ENCODE measurements at places on chromosomes 1 and 21.

GRCh38 chr1:224199679-224200078, 16.6 kb downstream of the DEGS1 start:
- no peak for DNase-seq

DNA sequence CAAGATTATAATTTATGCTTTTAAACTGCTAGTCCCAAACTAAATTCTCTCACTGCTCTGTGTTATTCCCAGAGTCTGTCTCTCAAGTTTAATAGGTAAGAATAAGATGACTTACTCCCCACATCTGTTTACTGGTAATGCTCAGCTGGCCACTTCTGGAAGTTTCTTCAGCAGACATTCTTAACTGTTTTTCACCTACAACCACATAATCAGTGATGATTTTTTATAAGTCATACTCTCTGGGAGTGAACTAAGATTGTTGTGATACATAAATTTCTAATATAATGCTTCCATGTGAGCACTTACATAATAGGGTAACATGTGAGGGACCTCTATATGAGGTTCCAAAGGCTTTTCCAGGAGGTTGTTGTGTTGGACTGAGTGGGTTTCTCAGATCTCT, 8.7 kb downstream of the SLAMF7 start:
- no peak for DNase-seq

DNA sequence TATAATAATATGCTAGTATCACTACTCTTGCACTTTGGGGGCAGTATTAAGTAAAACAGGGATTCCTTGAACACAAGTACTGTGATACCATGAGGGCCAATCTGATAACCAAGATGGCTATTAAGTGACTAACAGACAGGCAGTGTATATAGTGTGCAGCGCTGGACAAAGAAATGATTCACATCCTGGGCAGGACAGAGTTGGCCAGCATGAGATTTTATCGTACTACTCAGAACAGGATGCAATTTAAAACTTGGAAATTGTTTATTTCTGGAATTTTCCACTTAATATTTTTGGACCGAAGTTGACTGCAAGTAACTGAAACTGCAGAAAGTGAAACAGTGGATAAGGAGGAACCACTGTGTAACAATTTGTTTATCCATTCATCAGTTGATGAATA, 74.6 kb downstream of the DNTTIP2 start:
- DNase-seq: no peak

DNA sequence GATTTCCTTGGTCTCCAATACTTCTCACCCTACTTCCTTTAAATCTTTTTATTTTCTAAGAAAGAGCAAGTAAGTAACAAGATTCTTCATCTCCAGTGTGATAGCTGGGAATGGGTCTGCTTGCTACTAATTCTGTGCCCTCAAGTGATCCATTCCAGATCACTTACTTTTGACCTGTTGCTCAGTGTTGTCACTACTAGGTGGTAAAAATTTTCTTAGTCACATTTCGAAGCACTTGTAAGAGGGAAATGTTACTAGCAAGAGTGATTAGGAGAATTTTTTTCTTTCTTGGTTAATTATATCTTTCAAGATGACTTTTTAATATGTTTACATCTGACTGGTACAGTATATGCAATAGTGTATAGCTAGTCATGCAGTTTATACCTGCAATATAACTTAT, 2.2 kb downstream of the UBAP2L start:
- no peak for DNase-seq

DNA sequence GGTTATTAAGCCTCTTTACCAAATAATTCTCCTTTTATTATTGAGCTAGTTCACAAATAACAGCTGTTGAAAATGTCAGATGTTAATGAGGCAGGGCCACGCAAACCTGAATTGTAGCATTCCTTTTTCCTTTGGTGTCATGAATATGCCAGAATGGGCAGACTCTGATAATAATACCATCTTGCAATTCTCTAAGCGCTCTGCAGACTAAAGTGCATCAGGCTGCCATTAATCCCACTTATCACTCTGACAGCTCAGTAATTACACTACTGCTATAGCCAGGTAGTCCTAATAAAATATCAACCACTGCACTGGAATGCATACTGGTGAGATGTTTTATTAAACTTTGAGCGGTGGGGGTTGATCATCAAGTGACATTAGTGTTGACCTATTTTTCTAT, 177.7 kb downstream of the DPYD start:
- DNase-seq: no peak

DNA sequence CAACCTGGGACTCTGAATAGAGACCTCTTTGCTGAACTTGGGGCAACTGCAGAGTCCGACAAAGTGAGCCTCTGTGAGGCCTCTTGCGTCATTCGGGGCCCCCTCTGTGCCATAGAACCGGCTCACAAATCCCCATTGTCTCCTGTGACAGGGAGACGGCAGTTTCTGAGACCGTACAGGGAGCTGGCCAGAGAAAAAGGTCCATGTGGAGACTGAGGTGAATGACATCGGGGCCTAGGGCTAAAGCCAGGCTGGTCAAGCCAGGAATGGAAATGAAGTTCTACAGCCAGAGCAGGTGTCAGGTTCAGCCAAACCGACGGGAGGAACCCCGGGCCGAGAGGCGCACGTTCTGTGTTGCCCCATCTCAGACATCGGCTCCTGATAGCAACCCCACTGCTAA, 37.1 kb upstream of the TRIM67 start:
- no peak for DNase-seq

DNA sequence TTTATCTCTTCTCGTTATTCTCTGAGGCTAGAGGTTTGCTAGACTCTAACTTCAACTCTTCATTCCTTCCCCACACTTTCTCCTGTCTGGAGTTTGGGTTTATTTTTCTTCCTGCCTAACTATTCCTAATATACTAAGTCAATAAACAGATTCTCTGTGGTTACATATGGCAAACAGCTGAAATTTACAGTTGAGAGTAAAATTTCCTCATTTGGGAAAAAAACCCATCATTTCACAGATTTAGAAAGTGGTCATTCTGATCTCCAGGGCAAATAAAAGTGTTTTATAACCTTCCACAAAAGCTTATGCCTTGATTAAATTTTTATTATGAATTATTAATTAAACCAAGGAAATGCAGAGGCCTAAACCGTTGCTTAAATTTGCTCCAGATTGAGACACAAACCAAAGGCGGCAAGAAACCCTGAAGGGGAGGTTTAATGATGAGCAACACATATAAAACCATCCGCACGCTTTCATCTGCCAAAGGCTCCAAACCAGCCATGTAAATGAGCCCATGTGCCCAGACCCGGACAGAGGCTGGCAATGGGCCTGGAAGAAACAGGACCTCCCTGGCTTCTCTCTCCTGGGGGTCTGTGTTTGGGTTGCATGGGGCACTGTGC, 201.7 kb upstream of the LMO4 start:
- no peak for DNase-seq

DNA sequence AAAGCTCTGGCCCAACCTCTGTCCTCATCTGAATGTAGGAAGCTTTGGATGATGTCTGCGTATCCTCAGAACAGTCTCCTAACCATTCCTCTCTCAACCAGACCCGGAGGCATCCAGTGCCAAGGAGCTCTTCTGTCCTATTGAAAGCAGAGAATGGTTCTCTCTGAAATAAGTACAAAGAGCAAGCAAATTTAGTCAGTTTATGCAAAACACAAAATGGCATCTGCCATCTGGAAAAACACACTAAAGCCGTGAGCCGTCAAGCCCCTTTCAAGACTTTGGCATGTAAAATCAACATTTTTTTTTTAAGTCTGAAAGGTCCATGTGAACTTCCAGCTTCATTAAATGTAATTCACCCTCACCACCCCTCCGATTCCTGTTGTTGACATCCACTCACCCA, 21.7 kb upstream of the PROX1 start:
- no peak for DNase-seq

DNA sequence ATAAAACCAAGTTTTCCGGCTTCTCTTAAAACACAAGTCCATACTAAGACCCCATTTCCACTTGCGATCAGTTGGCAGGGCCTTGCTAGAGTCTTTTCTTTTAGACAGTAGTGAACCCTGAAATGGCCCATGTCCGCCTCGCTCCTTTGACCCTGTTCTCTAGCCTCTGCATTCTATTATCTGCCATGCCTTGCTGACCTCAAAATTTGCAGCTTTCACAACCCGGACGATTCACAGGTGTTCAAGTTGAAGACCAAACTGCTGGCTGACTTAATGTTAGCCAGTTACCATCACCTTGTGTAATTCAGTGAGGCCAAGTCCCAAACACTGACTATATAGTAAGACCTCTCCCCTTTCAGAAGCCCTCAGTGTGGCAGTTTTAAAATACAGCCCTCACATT, 174.2 kb downstream of the PCP4 start:
- no peak for DNase-seq

- DNase-seq: no peak
These were observed 236.0 kb downstream of the DISC1 start for GRCh38 chr1:231862611-231863010.

DNA sequence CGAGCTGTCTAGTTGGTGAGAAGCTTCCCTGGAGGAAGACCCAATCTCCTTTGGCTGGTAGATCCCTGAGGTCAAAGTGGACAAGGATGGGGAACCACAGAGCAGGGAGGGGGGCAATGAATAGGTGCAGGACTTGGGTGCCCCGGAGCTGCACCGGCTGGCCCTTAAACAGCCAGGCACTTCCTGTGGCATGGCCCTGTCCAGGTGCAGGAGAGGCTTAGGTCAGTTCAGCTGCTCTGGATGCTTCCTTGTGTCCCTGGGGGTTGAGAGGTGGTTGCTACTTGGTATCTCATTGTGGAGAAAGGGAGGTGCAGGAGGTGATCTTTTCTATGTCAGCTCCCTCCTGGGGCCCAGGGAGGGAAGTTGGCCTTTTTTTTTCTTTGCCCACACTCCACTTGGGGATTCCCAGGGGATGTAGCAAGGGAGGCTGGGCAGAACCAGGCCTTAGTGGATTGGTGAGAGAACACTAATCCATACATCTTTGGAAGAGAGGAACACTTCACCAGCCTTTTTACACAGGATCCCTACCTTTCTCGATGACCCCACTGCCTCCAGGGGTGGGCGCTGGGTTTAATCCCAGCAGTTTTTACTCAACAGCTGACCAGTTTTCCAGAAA, 1.2 kb upstream of the ST3GAL3 start:
- no peak for DNase-seq
